ENCODE measurements at places on chromosomes 4 and X.

GRCh38 chr4:38846015-38846414, 10.6 kb downstream of the TLR6 start:
- no peak for DNase-seq

DNA sequence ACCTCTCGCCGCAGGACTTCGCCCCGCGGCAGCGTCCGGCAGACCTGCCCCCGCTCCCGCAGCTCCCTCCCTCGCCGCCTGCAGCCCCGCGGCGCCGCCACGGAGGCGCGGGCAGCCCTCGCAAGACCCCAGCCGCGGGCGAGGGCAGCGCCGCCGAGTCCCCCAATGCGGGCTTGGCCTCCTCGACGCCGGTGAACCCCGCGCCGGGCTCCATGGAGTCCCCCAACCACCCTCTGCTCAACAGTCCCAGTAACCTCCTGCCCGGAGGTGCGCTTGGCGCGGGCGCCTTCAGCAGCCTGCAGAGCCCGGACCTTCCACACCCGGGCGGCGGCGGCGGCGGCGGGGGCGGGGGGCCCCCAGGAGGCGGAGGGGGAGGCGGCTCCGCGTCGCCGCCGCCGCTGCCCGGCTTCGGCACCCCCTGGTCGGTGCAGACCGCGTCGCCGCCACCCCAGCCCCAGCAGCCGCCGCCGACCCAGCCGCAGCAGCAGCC, 1.2 kb downstream of the CPEB2 start:
- no peak for DNase-seq

DNA sequence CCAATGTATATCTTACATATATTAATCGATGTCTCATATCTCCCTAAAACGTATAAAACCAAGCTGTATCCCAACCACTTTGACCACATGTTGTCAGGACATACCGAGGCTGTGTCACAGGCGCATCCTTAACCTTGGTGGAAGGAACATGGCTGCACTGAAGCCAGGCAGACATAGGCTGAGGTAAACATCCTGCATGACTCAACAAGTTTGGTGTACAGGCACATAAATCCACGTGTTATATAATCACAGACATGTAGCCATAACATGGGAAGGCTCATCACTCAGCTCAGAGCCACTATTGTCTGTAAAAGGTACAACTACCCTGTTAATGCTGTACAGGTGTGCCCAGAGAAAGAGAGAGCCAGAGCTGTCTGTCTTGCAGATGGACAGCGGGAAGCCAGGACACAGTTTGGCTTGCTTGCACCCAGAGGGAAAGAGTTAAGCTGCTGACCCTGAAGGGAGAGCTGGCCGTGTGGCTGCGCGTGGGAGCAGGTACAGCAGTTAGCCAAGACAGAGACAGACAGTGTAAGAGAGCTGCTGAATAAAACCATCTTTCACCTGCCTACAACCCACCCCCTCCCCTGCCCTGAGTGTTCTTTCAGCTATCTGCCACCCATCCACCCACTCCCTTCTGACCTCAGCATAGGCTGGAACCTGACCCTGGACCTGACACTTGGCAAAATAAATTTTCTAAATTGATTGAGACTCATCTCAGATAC, 22.3 kb upstream of the ZBTB33 start:
- DNase-seq: no peak

- DNase-seq: no peak
Observed at GRCh38 chrX:15769300-15769954, 20.9 kb upstream of the ZRSR2 start.

DNA sequence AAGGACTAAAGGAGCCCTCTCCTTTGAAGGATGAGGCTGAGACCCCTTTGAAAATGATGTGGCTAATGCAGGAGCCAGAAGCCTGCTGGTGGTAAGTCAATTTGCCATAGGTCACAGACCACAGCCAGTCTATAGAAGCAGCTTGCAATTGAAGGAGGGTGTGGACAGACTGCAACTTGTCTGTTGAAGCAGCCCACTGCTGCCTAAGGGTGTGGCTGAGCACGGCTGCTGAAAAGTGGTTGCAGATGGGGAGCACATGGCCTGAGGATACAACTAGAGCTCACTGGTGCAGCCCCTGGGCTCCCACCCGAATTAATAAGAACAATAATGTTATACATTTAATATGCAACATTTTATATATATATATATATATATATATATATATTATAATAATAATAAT, 11.4 kb upstream of the EXOC1L start:
- no peak for DNase-seq

- DNase-seq: no peak
Observed at GRCh38 chr4:19945979-19946380, 305.7 kb upstream of the SLIT2 start.

DNA sequence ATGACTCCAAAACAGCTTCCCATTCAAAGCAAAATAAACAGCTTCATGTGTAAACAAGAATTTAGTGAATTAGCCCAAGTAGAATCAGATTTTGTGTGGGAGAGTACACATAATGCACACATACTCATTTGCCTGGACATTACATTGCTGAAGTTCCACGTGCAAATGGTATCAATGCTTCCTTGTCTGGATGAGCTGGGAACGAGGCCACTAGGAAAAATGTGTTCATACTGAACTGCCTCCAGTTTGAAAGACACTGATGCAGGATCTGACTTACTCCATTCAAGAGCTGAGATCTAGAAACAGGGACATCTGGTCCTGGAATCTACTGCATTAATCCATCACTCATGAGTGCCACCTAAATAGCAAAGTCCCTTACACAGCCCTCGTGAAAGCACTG, 228.0 kb downstream of the APBB2 start:
- DNase-seq: no peak

GRCh38 chr4:145281224-145281623, 100.8 kb upstream of the OTUD4 start:
- no peak for DNase-seq

DNA sequence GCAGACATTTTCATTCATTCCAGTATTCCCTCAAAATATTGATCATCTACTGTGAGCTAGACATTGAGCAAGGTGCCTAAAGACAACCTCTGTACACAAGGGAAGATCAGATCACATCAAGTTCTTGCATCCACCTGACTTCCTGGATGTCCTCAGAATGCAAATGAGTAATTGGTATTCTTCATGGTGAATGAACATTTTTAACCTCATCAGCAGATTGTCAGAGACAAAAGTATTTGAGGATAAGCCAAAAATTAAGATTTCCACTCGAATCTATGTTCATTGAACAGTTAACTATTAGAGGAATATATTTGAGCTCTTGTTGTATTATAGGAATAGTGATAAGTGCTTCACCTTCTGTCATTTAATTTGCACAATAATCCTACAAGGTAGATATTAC, 1.3 kb downstream of the SMARCAD1 start:
- DNase-seq: no peak

DNA sequence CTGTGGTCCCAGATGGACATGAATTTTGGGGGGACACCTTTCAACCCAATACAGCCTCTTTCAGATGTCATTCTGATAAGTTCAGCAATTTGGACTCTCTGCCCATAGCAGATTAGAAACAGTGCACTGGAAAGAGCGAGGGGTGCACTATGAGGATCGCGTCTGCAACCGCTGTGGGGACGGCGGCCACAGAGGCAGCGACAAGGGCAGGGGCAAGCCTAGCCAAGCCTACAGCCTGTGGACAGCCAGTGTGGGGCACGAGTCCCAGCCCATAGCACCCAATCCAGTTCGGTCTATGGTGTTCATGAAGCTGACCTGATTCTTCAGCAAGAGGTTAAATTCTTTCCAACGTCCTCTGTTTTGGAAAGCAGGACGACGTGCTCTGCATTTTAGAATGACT, 9.7 kb upstream of the NSG1 start:
- DNase-seq: no peak

DNA sequence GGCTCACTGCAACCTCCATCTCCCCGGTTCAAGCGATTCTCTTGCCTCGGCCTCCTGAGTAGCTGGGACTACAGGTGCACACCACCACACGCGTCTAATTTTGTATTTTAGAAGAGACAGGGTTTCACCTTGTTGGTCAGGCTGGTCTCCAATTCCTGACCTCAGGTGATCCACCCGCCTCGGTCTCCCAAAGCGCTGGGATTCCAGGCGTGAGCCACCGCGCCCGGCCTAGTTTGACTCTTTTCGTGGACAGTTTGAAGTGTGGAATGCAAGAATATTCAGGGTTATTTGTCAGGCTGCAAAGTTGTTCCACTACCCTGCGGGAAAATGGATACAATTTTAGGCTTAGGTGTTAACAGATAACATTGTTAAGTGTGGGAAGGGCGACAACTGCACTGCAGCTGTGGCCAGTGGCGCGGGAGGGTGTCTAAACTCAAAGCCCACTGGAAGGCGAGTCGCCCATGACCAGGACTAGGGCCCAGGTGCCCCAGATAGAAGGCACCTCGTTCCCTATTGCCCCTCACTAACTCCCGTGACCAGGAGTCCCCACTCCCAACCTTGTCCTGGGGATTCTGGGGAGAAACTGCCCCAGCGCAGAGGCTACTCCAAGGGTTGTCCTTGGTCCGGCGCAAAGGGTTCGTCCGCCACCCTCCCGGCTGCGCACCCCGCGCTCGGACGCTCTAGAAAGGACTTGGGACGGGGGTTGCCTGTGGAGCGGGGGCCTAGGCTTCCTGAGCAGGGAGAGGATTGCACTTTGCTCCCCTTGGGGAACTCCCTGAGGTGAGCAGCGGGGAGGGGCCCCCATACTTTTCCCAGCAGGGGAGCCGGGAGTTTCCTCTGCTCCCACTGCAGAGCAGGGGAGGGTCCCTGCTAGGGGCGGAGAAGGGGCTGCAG, 1.1 kb upstream of the CD99 start:
- no peak for DNase-seq

DNA sequence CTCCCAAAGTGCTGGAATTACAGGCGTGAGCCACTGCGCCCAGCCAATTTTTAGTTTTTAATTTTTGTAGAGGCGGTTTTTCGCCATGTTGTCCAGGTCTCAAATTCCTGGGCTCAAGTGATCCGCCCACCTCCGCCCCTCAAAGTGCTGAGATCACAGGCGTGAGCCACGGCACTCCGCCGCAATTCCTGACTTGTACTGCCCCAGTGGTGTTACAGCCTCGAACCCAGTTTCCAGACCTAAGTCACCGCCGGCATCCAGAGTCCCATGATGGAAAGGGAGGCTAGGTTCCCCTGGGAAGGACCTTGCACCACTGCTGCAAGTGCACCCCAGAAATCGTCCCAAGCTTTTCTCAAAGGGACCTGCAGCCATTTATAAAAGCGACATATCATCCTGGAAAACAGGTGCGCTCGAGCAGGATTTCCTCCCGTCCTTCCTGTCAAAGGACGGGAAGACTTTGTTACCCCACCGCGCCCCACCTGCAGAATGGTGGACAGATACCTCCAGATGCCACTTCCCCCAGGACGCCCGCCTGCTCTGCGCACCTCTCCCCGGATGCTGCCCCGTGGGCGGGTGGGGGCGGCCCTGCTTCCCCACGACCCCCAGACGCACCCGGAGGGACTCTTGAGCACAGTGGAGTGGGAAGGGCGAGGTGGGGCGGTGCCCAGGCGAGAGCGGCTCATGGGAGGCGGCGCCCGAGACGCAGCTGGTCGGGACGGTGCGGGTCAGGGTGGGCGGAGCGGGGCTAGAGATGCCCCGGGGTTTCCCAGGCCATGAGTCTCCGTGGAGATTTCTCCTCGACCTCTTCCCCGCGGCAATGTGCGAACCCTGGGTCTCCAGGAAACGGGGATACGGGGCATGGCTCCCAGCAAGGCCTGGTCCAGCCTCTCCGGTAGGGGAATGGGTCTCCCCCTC, 947 bp upstream of the RPL10 start:
- DNase-seq: no peak

Measured in activated T-cell treated with anti-CD3 and anti-CD28 coated beads, Interleukin-2, amount 50 U/mL, for 1 hour (primary cell).